Endothelial cell of umbilical vein (primary cell): ENCODE measurements at places on chromosomes 4 and X. TPM values are rescaled to one million over a fixed set of nuclear protein-coding genes. Genes with fewer than 3 reads are reported as not detected.

The SSX2B gene
- total RNA-seq, result not detected in 2 replicates

DNA sequence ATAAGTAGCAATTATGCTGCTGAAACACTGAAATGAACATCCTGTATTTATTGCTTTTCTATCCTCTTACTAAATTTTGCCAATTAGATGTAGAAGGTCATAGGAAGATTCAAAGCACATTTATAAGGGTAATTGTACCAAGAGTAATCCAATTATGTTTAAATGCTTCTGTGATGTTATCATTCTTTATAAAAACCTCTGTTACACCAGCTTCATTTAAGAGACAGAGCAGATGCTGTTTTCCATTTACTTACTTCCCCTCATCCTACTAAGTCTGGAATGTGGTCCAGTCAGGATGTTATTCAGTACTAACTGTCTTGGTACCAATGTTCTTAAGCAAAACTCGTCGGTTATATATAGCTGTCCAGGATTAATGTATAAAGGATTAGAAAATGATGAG lies 539.6 kb downstream of the PDHA2 start:
- DNase-seq, result no peak

DNA sequence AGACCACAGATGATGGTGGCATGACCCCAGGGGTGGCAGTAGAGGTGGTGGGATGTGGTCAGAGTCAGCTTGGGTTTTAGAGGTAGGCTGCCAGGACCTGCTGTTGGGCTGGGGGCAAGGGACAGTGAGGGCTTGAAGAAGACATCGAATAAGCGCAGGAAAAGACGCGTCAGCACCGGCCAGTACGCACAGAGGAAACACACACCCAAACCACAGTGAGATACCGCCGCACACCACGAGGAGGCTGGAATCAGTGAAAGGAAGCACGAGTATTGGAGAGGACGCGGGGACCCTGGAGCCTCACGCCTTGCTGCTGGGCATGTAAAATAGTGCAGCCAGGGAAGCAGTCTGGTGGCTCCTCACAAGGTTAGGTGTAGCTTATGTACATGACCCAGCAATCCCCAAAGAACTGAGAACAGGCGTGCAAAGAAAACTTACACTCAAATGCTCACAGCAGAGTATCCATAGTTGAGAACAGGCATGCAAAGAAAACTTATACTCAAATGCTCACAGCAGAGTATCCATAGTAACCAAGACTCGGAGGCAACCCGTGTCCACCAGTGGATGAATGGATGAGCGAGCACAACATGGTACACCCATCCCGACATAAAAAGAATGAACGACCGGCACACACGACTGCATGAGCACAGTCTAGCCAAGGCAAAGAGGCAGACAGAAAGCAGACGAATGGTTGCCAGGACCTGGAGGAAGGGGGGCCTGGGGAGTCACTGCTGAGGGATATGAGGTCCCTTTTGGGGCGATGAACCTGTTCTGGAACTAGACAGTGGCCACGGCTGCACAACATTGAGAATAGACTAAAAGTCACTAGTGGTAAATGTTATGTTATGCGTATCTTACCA lies 13.3 kb downstream of the PDZD4 start:
- no peak for DNase-seq

The FAM47E gene
- 0.11 TPM in 1 of 2 replicates, not detected in the other for total RNA-seq

- DNase-seq, result no peak
Measured at GRCh38 chrX:133922390-133922771, 63.0 kb downstream of the GPC3 start.

The TACC3 gene
- 123 and 135 TPM in 2 replicates for total RNA-seq

The EXOC1L gene
- total RNA-seq, result not detected in 2 replicates

GRCh38 chr4:113783701-113784100 lies 22.2 kb upstream of the CAMK2D start:
- DNase-seq, result no peak

The DRD5 gene
- not detected in 2 replicates for total RNA-seq

- no peak for DNase-seq
Measured at GRCh38 chrX:22193851-22194659, 78.7 kb upstream of the CBLL2 start.

GRCh38 chr4:146059151-146059550 lies 116.4 kb upstream of the LSM6 start:
- DNase-seq, result no peak

DNA sequence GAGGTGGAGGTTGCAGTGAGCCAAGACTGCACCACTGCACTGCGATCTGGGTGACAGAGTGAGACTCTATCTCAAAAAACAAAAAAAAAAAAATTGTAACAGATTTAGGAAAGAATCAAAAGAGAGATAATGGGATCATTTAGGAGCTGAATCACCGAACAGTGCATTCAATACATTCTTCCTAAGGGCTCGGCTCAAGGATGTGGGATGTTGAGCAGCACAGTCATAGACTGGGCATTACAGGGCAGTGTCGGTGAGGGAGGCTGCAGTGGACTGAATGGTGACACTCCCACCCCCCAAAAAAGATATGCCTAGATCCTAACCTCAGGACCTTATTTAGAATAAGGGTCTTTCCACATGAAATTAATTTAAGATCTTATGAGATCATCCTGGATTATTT lies 70.0 kb downstream of the EVC2 start:
- DNase-seq, result no peak

The DLG3 gene
- 2.4 and 3.2 TPM in 2 replicates for total RNA-seq
